ENCODE measurements at places on chromosomes 7 and 10. TPM values are rescaled to one million over a fixed set of nuclear protein-coding genes. Genes with fewer than 3 reads are reported as not detected.

The SEMA4G gene
- 24.2 TPM for total RNA-seq

The ESYT2 gene
- total RNA-seq: 75.1 TPM

The TMEM176B gene
- 14.5 TPM for total RNA-seq

The SFRP4 gene
- total RNA-seq: 3.2 TPM

The OIT3 gene
- not detected for total RNA-seq

The FFAR4 gene
- 0.18 TPM for total RNA-seq

The HHEX gene
- 6.6 TPM for total RNA-seq

The TMEM139 gene
- 7.7 TPM for total RNA-seq

The NKX2-3 gene
- total RNA-seq: not detected

The ALDH18A1 gene
- 33.7 TPM for total RNA-seq

The KAZALD1 gene
- 9.8 TPM for total RNA-seq

The AMPH gene
- not detected for total RNA-seq

The PRXL2A gene
- 101 TPM for total RNA-seq

The ACTL6B gene
- not detected for total RNA-seq

The ACHE gene
- total RNA-seq: 6.6 TPM

The NOC3L gene
- total RNA-seq: 15.8 TPM

The ENTPD1 gene
- 9.3 TPM for total RNA-seq

The SUV39H2 gene
- total RNA-seq: 15.3 TPM

The SEM1 gene
- 24.9 TPM for total RNA-seq

The OPN1SW gene
- total RNA-seq: not detected

The CRPPA gene
- 1.6 TPM for total RNA-seq

The PITX3 gene
- not detected for total RNA-seq

The PTER gene
- 10.4 TPM for total RNA-seq

The RSPH10B2 gene
- not detected for total RNA-seq

The TLX1 gene
- 0.05 TPM for total RNA-seq

The TRIM73 gene
- 7.1 TPM for total RNA-seq

The AZGP1 gene
- 1,167 TPM for total RNA-seq

The UTF1 gene
- total RNA-seq: not detected

The OR6V1 gene
- not detected for total RNA-seq

The AKR1C1 gene
- total RNA-seq: 18.7 TPM

The NME8 gene
- total RNA-seq: not detected

The EMX2 gene
- total RNA-seq: 0.05 TPM

The SLC26A5 gene
- total RNA-seq: 1.5 TPM
